ENCODE measurements at places on chromosomes 11 and 22. TPM values are rescaled to one million over a fixed set of nuclear protein-coding genes. Genes with fewer than 3 reads are reported as not detected.

GRCh38 chr11:1479006-1479677 is 7.4 kb downstream of the MOB2 start:
- no peak overlapping the region for H3K4me3 ChIP-seq
- H3K27me3 ChIP-seq, result no peaks in the 10 kb centered on the region
- H3K4me1 ChIP-seq, result peaks cover 4% of the 10 kb centered on the region

The ENTHD1 gene
- not detected for total RNA-seq

The MS4A2 gene
- total RNA-seq, result not detected

GRCh38 chr11:119374632-119375336 is 6.7 kb downstream of the USP2 start:
- H3K36me3 ChIP-seq, result no peaks in the 10 kb centered on the region
- DNase-seq, result no peak
- no peak overlapping the region for H3K4me3 ChIP-seq
- no peak overlapping the region for H3K27ac ChIP-seq
- H3K27me3 ChIP-seq, result peaks cover 12% of the 10 kb centered on the region

- no peak for DNase-seq
- H3K4me1 ChIP-seq, result peaks cover 42% of the 10 kb centered on the region
Measured at GRCh38 chr22:28443526-28443876, 236.1 kb downstream of the TTC28 start.

GRCh38 chr22:39915295-39915726 is 14.4 kb downstream of the GRAP2 start:
- no peaks in the 10 kb centered on the region for H3K4me1 ChIP-seq
- H3K27ac ChIP-seq, result no peak overlapping the region
- no peak overlapping the region for H3K4me3 ChIP-seq

- H3K27ac ChIP-seq, result no peak overlapping the region
- no peak overlapping the region for H3K4me3 ChIP-seq
- peaks cover 4% of the 10 kb centered on the region for H3K4me1 ChIP-seq
Measured at GRCh38 chr11:28524098-28524497, 415.9 kb downstream of the METTL15 start.

- no peaks in the 10 kb centered on the region for H3K27me3 ChIP-seq
- no peaks in the 10 kb centered on the region for H3K36me3 ChIP-seq
- H3K27ac ChIP-seq, result no peak overlapping the region
- DNase-seq, result no peak
Measured at GRCh38 chr22:25979968-25980367, 189.3 kb upstream of the SEZ6L start.

The BDNF gene
- total RNA-seq, result 4.2 TPM

- DNase-seq, result no peak
- H3K4me3 ChIP-seq, result no peak overlapping the region
- H3K4me1 ChIP-seq, result no peaks in the 10 kb centered on the region
- no peaks in the 10 kb centered on the region for H3K36me3 ChIP-seq
Measured at GRCh38 chr11:129530154-129530895, 154.7 kb downstream of the BARX2 start.

The HPX gene
- total RNA-seq, result 1.4 TPM

DNA sequence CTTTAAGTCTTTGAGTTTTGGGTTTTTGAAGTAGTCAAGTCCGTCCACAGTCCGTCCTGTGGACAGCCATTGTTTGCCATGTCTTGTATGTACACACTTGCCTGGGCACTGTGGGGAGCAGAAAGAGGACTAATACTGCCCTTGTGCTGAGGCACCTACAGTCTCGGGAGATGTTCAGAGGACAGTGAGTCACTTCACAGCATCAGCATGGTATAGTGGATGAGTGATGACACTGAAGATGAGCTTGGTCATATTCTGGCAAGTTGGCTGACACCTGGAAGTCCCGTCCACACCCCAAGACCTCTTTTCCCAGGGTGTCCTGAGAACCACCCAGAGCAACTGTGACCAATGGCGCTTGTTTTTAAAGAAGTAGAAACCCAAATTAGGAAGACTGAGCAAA is 29.2 kb downstream of the NF2 start:
- H3K27me3 ChIP-seq, result no peaks in the 10 kb centered on the region
- peaks cover 2% of the 10 kb centered on the region for H3K36me3 ChIP-seq
- H3K4me3 ChIP-seq, result no peak overlapping the region
- peaks cover 17% of the 10 kb centered on the region for H3K4me1 ChIP-seq

DNA sequence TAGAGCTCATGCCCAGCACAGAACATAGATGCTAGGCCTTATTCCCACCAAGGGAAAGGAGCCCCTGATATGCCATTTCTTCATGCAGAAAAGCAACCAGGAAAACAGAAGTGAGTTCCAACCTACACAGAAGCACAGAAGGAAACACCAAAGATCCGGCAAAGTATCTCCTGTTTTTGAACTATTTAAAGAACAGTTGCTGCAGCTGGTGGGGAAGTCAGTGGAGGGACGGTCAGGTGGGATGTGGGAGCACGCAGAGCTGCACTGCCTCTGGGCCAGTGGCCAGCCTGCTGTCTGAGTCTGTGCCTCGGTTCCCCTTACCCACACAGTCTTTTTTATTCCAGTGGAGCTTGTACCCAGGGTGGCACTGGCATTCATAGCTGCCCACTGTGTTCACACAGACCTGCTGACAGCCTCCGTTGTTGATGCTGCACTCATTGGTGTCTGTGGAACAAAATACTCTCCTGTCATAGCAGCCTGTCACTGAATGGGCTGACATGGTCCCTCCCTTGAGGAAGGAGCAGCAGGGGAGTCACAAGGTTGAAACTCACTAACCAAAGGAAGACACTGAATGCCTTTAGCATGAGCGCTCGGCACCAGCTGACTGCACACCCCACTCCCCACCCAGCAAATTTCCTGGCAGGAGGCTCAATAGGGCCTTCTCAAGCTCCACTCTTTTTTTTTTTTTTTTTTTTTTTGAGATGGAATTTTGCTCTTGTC is 37.9 kb downstream of the SCUBE2 start:
- no peak overlapping the region for H3K4me3 ChIP-seq
- no peak overlapping the region for H3K27ac ChIP-seq
- H3K36me3 ChIP-seq, result no peaks in the 10 kb centered on the region

The OR6T1 gene
- not detected for total RNA-seq

- DNase-seq, result no peak
- H3K27me3 ChIP-seq, result no peaks in the 10 kb centered on the region
- H3K4me1 ChIP-seq, result no peaks in the 10 kb centered on the region
- no peak overlapping the region for H3K27ac ChIP-seq
Measured at GRCh38 chr22:41175546-41175945, 29.6 kb upstream of the L3MBTL2 start.

DNA sequence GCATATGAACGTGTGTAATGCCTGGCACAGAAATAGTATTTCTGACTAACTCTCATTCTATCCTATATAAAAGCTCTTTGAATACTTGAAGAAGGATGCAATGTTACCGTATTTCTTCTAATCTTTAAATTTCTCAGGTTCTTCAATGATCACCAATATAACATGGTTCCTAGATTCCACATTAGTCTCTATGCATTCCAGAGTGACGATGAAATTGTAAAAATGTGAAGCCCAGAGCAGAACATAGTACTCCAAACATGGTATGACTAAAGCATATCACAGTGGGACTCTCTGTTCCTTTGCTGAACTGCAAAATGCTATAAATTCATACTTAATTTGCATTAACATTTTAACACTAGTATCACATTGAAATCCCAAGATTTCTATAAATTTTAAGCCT is 877.6 kb upstream of the CHORDC1 start:
- no peak overlapping the region for H3K4me3 ChIP-seq
- H3K4me1 ChIP-seq, result peaks cover 39% of the 10 kb centered on the region
- DNase-seq, result no peak
- no peaks in the 10 kb centered on the region for H3K27me3 ChIP-seq
- peak overlapping the region; percentile 23 for H3K27ac ChIP-seq
- no peaks in the 10 kb centered on the region for H3K36me3 ChIP-seq

DNA sequence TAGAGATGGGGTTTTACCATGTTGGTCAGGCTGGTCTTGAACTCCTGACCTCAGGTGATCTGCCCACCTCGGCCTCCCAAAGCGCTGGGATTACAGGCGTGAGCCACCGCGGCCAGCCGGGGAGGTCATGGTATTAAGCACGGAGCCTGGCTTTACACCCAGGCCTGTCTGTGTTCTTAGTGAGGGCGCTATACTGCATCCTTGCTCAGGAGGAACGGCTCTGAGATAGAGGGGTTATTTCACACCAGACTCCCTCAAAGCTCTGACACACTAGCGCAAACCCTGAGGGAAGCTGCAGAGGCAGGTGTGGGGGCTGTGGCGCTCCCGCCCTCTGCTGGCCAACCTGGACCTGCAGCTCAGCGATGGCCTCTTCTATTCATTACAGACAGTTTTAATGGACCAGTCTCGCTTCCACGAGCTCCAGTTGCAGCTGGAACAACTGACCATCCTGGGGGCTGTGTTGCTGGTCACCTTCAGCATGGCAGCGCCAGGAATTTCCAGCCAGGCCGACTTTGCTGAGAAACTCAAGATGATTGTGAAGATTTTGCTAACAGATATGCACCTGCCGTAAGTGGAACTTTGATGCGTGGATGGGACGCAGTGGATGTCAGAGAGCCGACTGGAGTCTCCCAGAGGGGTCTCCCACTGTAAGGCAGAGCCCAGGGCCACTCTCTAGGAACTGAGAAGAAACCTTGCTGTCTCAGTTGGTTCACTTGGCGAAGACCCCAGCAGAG is 26.2 kb downstream of the TCP11L1 start:
- H3K27me3 ChIP-seq, result no peaks in the 10 kb centered on the region
- peaks cover 31% of the 10 kb centered on the region for H3K36me3 ChIP-seq
- peaks cover 19% of the 10 kb centered on the region for H3K4me1 ChIP-seq
- no peak overlapping the region for H3K27ac ChIP-seq
- H3K4me3 ChIP-seq, result no peak overlapping the region

DNA sequence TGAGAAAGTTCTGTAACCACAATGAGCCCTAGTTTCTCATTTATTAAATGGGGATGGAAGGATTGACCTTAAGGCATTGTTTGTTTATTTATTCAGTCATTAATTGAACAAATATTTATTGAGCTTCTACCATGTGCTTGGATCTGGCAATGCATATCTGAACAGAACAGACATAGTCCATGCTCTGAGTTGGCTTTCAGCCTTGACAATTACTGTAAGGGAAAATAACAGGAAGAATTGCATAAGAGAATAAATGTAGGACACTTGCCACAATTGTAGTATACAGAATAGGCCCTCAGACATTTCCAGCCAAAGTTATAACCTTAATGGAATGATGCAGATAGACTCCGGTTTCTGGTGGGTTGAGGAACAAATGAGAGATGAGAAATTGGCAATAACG is 160.5 kb upstream of the TTC12 start:
- H3K27me3 ChIP-seq, result no peaks in the 10 kb centered on the region
- H3K27ac ChIP-seq, result no peak overlapping the region

The F2 gene
- 0.19 TPM for total RNA-seq

GRCh38 chr11:115452241-115452640 is 52.0 kb downstream of the CADM1 start:
- H3K27me3 ChIP-seq, result no peaks in the 10 kb centered on the region
- H3K36me3 ChIP-seq, result no peaks in the 10 kb centered on the region
- no peak overlapping the region for H3K4me3 ChIP-seq
- no peak for DNase-seq
- H3K4me1 ChIP-seq, result no peaks in the 10 kb centered on the region

GRCh38 chr11:66219846-66220565 is 48.4 kb upstream of the RAB1B start:
- H3K4me3 ChIP-seq, result no peak overlapping the region
- no peak for DNase-seq
- H3K27me3 ChIP-seq, result no peaks in the 10 kb centered on the region
- H3K27ac ChIP-seq, result no peak overlapping the region

The PACS1 gene
- 84.9 TPM for total RNA-seq

DNA sequence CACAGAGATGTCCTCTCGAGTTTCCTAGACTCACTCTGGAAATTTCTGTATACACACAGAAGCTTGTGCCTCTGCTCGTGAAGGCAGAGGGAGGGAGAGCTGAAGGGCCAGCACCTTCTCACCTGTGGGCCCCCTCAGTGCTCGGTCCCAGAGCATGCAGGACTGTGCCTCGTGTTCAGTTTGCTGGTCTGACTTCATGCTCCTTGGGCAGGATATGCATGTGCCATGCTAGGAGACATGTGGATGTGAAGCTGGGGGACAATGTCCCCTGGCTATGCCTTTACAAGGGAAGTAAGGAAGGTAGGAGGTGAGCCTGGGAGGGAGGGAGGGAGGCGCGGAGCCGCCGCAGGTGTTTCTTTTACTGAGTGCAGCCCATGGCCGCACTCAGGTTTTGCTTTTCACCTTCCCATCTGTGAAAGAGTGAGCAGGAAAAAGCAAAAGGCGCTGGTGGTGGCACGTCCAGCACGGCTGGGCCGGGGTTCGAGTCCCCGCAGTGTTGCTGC is 22.6 kb downstream of the NEAT1 start:
- peak overlapping the region; percentile 42 for H3K4me3 ChIP-seq
- DNase-seq, result no peak
- no peaks in the 10 kb centered on the region for H3K27me3 ChIP-seq
- H3K4me1 ChIP-seq, result peaks cover 58% of the 10 kb centered on the region

DNA sequence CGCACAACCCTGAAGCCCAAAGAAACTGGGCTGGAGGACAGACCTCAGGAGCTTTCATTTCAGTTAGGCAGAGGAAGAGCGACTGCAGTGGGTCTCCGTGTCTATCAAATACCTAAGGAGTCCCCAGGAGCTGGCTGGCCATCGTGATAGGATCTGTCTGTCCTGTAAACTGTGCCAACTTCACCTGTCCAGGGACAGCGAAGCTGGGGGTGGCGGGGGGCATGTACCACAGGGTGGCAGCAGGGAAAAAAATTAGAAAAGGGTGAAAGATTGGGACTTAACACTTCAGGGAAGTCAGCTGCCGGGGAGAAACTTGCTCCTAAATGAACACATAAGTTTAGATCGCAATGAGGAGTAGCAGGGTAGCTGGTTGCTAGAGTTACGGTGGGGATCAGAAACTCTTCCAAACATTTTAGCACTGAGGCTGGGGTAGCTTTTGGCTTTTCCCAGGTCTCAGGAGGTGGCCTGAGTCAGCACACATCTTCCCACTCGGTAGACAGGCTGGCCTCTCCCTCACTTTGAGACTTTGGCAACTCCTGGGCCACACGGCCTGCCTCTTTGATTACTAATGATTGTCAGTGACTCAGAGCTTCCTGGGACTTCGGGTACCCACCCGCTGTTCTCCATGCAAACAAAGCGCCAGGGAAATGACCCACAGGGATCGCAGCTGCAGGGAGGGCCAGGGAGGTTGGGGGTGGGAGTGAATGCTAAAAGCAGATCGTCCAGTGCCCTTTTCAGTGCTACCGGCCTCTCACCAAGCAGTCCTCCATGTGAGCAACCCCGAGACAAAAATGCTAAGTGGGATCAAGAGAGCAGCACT is 2.9 kb upstream of the MTFP1 start:
- H3K27me3 ChIP-seq, result no peaks in the 10 kb centered on the region
- peak overlapping the region; percentile 86 for H3K4me3 ChIP-seq
- H3K4me1 ChIP-seq, result peaks cover 51% of the 10 kb centered on the region
- H3K36me3 ChIP-seq, result peaks cover 11% of the 10 kb centered on the region
- H3K27ac ChIP-seq, result peak overlapping the region; percentile 94
- peak; percentile 85 for DNase-seq

GRCh38 chr11:2212411-2213251 is 41.0 kb upstream of the TH start:
- peaks cover 31% of the 10 kb centered on the region for H3K27me3 ChIP-seq
- peaks cover 14% of the 10 kb centered on the region for H3K4me1 ChIP-seq
- no peaks in the 10 kb centered on the region for H3K36me3 ChIP-seq
- no peak overlapping the region for H3K4me3 ChIP-seq

All from osteocyte (in vitro differentiated cells).